AG04450 (cell line): ENCODE measurements at places on chromosomes 12 and 14. TPM values are rescaled to one million over a fixed set of nuclear protein-coding genes. Genes with fewer than 3 reads are reported as not detected.

Gene SERPINA3
- polyA plus RNA-seq = 1.8 and 2.4 TPM in 2 replicates

Gene HOXC11
- polyA plus RNA-seq = not detected in 2 replicates

- DNase-seq = no peak
Measured at GRCh38 chr14:52950410-52950897, 396 bp downstream of the FERMT2 start.

Gene GALNT16
- polyA plus RNA-seq = 1.3 and 1.6 TPM in 2 replicates

DNA sequence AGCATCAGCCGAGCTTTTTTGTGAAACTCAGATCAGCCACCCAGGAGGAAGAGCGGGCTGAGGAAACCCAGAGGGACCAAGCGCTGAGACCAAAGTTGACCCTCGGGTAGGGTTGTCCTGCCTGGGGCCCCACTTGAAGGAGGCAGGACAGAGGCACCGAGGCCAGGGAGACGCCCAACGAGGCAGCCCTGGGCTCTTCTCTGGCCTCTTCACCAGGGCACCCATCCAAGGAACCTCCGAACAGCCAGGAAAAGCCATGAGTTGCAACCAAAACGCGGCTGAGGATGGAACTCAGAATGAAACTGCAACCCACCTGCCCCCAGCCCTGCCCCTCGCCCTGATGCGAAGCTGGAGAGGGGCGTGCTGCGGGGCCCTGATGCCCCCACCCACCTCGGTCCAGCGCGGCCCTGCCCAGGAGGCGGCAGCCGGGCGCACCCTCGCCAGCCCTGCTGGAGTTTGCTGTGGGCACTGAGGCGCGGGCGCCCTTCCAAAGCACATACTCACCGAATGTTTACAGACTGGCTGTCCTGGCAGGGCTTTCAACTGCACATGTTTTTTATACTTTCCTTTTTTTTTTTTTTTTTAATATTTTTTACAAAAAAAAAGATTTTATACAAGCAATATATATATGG, 41.9 kb downstream of the JDP2 start:
- DNase-seq = no peak

GRCh38 chr14:103115845-103116572, 7.3 kb upstream of the TNFAIP2 start:
- no peak for DNase-seq

DNA sequence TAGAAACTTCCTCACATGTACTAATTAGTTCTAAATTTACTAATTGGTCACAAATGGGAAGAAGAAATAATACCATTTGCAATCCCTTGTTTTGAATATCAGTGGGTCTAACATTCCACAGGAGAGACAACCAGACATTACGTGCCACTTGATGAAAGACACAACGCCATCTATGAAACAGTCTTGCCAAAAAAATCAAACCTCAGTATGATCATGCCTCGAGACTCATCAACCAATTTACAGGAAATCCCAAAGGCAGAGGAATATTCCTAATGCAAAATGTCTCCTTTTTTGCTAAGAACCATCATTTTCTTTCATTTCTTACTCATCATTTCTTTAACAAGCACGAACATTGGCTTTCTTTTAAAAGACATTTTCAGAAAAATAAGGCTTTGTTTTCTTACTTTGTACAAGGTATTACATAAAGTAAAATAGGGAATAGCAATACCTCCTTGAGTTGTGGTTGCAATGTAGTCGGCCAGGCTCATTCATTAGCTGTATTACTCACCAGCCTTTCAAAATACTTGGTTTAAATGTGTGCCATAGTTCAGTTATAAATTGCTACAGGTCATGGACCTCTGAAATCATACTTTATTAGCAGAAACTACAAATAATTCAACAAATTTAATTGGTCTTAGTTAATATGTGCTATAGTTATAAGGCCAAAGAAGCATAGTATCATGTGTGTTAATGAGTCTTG, 436.2 kb upstream of the FLRT2 start:
- DNase-seq = no peak
